Calu3 (cell line): ENCODE measurements at places on chromosomes 3 and 15. TPM values are rescaled to one million over a fixed set of nuclear protein-coding genes. Genes with fewer than 3 reads are reported as not detected.

GRCh38 chr3:133162670-133163305, 124.6 kb downstream of the TMEM108 start:
- no peak for DNase-seq
- no peaks in the 10 kb centered on the region for H3K4me1 ChIP-seq
- no peak overlapping the region for H3K27ac ChIP-seq
- no peaks in the 10 kb centered on the region for H3K36me3 ChIP-seq
- peaks cover 57% of the 10 kb centered on the region for H3K27me3 ChIP-seq

Gene FAM81A
- total RNA-seq: 16.0 TPM in 2 replicates

Gene CHAC1
- 5.0 and 5.2 TPM in 2 replicates for total RNA-seq

DNA sequence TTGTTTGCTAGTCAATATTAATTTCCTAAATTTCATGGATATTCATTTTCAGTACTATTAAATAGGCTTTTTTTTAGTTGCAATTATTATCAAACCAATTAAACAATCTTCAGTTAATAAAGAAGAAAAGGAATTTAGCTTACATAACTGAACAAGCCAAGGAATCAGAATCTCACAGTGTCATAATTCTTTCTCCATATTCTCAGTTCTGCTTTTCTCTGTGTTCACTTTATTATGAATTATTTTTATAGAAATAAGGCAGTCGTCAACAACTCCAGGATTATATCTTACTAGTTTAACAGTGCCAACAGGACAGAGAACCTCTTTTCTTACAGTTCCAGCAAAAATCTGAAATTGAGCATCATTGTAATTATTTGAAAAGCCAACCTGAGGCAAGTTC, 221.7 kb downstream of the CGGBP1 start:
- DNase-seq: no peak
- no peaks in the 10 kb centered on the region for H3K36me3 ChIP-seq
- no peak overlapping the region for H3K4me3 ChIP-seq
- H3K4me1 ChIP-seq: peaks cover 8% of the 10 kb centered on the region

DNA sequence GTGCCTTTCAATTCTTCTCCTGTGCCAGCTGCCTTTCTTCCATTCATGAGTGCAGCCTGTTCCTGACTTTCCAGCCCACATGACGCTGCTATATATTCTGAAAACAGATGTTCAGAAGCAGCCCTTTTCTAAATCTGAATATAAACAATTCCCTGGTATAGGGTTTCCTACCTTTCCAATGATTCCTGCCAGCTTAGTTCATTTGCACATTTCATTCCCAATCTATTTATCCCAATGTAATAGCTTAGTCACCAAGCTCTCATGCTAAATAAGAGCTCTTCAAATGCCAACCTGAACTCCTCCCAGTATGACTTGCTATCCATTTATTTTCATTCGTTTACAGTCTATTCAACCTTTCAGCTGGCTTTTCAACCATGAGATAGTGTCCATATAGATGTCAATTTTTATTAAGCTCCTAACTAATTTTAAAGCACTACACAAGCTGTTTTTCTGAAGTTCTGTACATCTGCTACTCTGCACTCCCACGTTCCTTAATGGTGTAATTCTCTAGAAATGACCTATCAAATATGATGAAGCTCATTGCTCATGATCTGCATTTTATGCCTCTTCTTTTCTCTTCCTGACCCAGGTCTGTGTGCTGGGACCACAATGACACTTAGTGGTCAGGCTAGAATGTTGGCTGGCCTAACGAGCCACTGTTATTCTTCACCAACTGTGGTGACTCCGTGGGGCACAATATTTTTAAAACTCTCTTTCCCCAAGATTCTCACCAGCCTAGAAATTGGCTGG, 605.0 kb upstream of the TBL1XR1 start:
- no peaks in the 10 kb centered on the region for H3K27me3 ChIP-seq
- no peaks in the 10 kb centered on the region for H3K4me1 ChIP-seq
- no peak overlapping the region for H3K27ac ChIP-seq
- no peaks in the 10 kb centered on the region for H3K36me3 ChIP-seq
- no peak for DNase-seq
- H3K4me3 ChIP-seq: no peak overlapping the region

GRCh38 chr3:122676759-122677158, 3.9 kb upstream of the PARP14 start:
- H3K36me3 ChIP-seq: peaks cover 23% of the 10 kb centered on the region
- no peaks in the 10 kb centered on the region for H3K27me3 ChIP-seq
- no peak for DNase-seq
- H3K4me3 ChIP-seq: no peak overlapping the region

Gene SPTBN5
- 0.64 and 0.69 TPM in 2 replicates for total RNA-seq

DNA sequence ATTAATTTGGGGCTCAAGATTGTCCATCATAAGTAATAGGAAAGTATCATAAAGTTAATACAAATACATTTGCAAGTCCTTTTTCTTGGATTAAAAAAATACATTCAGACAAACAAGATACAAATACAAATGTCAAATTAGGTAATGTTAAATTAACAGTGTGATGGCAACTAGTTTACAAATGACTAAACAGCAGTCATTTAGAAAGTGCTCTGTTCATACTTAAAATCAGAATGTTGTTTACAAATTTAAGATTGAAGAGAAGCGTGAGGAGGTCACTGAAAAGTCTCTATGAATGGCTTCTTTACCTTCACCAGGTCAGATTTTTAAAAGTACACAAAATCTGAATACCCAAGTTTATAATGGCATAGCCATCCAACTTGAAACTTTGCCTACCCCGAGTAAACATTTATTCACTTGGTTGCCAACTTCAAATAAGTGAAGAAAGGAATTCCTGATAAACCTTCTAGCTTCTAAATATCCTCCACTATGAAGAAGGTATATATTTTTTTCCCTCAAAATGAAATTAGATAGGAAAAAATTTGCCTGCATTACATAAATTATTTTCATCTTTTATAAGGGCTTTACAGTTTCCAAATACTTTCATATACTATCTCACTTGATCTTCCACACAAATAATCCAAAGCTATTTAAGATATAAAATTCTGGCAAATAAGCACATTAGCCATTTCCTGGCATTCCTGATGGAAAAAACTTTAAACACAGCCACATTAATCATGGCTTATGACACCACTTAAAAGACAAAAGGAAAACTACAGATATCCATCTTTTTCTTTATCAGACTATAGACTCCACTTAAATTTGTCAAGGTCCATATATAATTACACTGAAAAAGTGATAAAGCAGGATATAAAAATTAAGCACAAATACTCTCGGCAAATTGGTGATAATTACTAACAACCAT, 11.5 kb upstream of the NEK10 start:
- H3K4me1 ChIP-seq: no peaks in the 10 kb centered on the region
- no peak for DNase-seq
- no peak overlapping the region for H3K27ac ChIP-seq
- no peaks in the 10 kb centered on the region for H3K27me3 ChIP-seq
- H3K4me3 ChIP-seq: no peak overlapping the region
- peaks cover 5% of the 10 kb centered on the region for H3K36me3 ChIP-seq

GRCh38 chr3:169939751-169940150, 26.9 kb upstream of the SEC62 start:
- H3K27ac ChIP-seq: no peak overlapping the region
- no peaks in the 10 kb centered on the region for H3K4me1 ChIP-seq
- peaks cover 46% of the 10 kb centered on the region for H3K27me3 ChIP-seq
- DNase-seq: no peak
- no peaks in the 10 kb centered on the region for H3K36me3 ChIP-seq

- DNase-seq: no peak
- H3K27ac ChIP-seq: no peak overlapping the region
- no peaks in the 10 kb centered on the region for H3K4me1 ChIP-seq
- peaks cover 49% of the 10 kb centered on the region for H3K27me3 ChIP-seq
- no peaks in the 10 kb centered on the region for H3K36me3 ChIP-seq
These were observed 6.8 kb upstream of the TAMM41 start for GRCh38 chr3:11853450-11853849.

GRCh38 chr15:75599401-75599800, 20.3 kb upstream of the PTPN9 start:
- no peaks in the 10 kb centered on the region for H3K4me1 ChIP-seq
- H3K36me3 ChIP-seq: peaks cover 22% of the 10 kb centered on the region
- no peak overlapping the region for H3K4me3 ChIP-seq

- DNase-seq: peak; percentile 33
- peaks cover 30% of the 10 kb centered on the region for H3K36me3 ChIP-seq
These were observed 843 bp downstream of the CHRNA5 start for GRCh38 chr15:78565951-78566774.

Gene ARHGEF26
- total RNA-seq: 19.0 and 21.4 TPM in 2 replicates

Gene CPB1
- not detected in 2 replicates for total RNA-seq

Gene PRTG
- total RNA-seq: 6.6 and 12.0 TPM in 2 replicates

GRCh38 chr3:153277029-153277428, 115.0 kb downstream of the RAP2B start:
- no peak overlapping the region for H3K27ac ChIP-seq
- H3K4me3 ChIP-seq: no peak overlapping the region
- H3K4me1 ChIP-seq: no peaks in the 10 kb centered on the region
- H3K36me3 ChIP-seq: no peaks in the 10 kb centered on the region
- no peaks in the 10 kb centered on the region for H3K27me3 ChIP-seq

Gene SLC30A4
- total RNA-seq: 2.0 and 2.3 TPM in 2 replicates

DNA sequence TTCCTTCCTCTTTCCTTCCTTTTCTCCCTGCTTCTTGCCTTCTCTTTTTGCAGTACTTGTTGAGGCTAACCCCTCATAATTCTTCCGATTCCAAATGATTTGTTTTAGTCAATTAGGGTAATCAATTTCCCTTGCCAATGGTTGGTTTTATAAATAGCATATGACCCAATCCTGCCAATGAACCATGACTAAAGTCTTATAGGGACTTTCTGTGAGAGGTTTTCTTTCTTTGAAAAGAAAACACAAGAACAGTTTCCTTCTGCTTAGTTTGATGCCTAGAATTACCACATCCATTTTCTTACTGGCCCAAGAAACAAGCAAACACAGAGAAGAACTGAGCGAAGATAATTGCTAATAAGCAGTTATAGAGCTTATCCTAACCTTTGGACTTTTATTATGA, 292.5 kb upstream of the SATB1 start:
- no peak overlapping the region for H3K4me3 ChIP-seq
- H3K36me3 ChIP-seq: no peaks in the 10 kb centered on the region
- DNase-seq: no peak
- no peak overlapping the region for H3K27ac ChIP-seq
- H3K4me1 ChIP-seq: no peaks in the 10 kb centered on the region

Gene SI
- not detected in 2 replicates for total RNA-seq

Gene PRSS50
- not detected in 2 replicates for total RNA-seq

GRCh38 chr15:101148166-101148880, 103.5 kb downstream of the CHSY1 start:
- no peaks in the 10 kb centered on the region for H3K4me1 ChIP-seq
- H3K27me3 ChIP-seq: peaks cover 17% of the 10 kb centered on the region
- H3K36me3 ChIP-seq: no peaks in the 10 kb centered on the region

Gene OSBPL10
- total RNA-seq: 53.3 and 74.7 TPM in 2 replicates

Gene FETUB
- not detected in 2 replicates for total RNA-seq

- H3K27ac ChIP-seq: no peak overlapping the region
- no peak overlapping the region for H3K4me3 ChIP-seq
- no peaks in the 10 kb centered on the region for H3K27me3 ChIP-seq
- peaks cover 6% of the 10 kb centered on the region for H3K36me3 ChIP-seq
- no peak for DNase-seq
- no peaks in the 10 kb centered on the region for H3K4me1 ChIP-seq
These were observed 89.7 kb downstream of the EEFSEC start for GRCh38 chr3:128242818-128243601.

GRCh38 chr3:23809294-23809693, 3.5 kb downstream of the UBE2E1 start:
- H3K4me1 ChIP-seq: peaks cover 49% of the 10 kb centered on the region
- peaks cover 59% of the 10 kb centered on the region for H3K36me3 ChIP-seq
- H3K27ac ChIP-seq: peak overlapping the region; percentile 94
- peak overlapping the region; percentile 77 for H3K4me3 ChIP-seq

DNA sequence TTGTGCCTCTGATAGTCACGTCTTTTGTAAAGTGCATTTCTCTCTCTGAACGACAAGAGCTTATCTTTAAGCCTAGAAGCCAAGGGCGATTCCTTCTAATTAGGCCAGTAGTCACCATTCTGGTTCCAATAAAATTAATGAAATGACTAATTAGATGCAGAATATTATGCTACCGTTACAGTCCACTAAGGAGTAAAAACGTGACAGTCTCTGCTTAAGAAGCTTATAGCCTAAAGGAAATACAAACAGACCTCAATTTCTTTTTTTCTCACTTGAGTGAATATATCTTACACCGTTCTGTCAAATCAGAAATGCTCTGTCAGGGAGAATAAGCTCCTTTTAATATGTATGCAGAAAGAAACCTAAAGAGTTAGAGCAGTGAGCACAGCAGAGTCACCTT, 236.1 kb downstream of the CD47 start:
- no peak overlapping the region for H3K4me3 ChIP-seq
- no peaks in the 10 kb centered on the region for H3K36me3 ChIP-seq
- DNase-seq: no peak
- no peak overlapping the region for H3K27ac ChIP-seq
- no peaks in the 10 kb centered on the region for H3K4me1 ChIP-seq

Gene CCR3
- 0.17 TPM in 1 of 2 replicates, not detected in the other for total RNA-seq

GRCh38 chr3:170144437-170144843, 37.1 kb downstream of the PHC3 start:
- DNase-seq: no peak
- H3K4me1 ChIP-seq: peaks cover 15% of the 10 kb centered on the region
- H3K4me3 ChIP-seq: no peak overlapping the region
- H3K27ac ChIP-seq: no peak overlapping the region
- peaks cover 19% of the 10 kb centered on the region for H3K36me3 ChIP-seq

DNA sequence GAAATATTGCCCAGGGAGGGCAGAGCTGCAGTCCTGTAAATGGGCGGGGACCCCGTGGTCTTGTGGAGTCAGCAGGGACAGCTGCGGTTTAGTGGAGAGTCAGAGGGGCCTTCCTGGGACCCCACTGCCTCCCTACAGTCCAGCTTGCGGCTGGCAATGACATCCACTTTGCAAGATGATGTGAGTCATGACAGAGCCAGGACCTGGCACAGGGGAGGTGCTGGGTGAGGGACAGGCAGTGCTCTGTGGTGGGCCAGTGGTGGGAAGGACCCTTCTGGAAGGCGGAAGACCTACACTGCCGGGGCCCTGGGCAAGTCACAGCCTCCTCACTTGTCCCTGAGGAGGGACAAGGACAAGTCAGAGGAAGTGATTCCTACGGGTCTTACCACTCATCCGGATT, 17.8 kb downstream of the APBA2 start:
- H3K36me3 ChIP-seq: no peaks in the 10 kb centered on the region
- no peak overlapping the region for H3K4me3 ChIP-seq
- H3K27me3 ChIP-seq: no peaks in the 10 kb centered on the region
- no peaks in the 10 kb centered on the region for H3K4me1 ChIP-seq
- no peak for DNase-seq

Gene C3orf22
- not detected in 2 replicates for total RNA-seq

GRCh38 chr3:13072600-13073325, 466 bp downstream of the IQSEC1 start:
- no peaks in the 10 kb centered on the region for H3K36me3 ChIP-seq
- DNase-seq: no peak
- H3K4me1 ChIP-seq: no peaks in the 10 kb centered on the region
- no peak overlapping the region for H3K27ac ChIP-seq
- no peak overlapping the region for H3K4me3 ChIP-seq

Gene OR5H14
- total RNA-seq: 0.05 TPM in 1 of 2 replicates, not detected in the other

- no peaks in the 10 kb centered on the region for H3K27me3 ChIP-seq
- H3K4me1 ChIP-seq: peaks cover 17% of the 10 kb centered on the region
- no peak for DNase-seq
- H3K36me3 ChIP-seq: peaks cover 15% of the 10 kb centered on the region
These were observed 1.2 kb upstream of the HYAL1 start for GRCh38 chr3:50304601-50305000.

Gene CSK
- total RNA-seq: 82.6 and 85.1 TPM in 2 replicates
